ENCODE measurements at places on chromosomes 2 and 18.

- no peak for DNase-seq
Measured at GRCh38 chr2:177574356-177574755, 181.8 kb downstream of the AGPS start.

- DNase-seq = no peak
Measured at GRCh38 chr18:41922176-41922575, 32.9 kb upstream of the PIK3C3 start.

- no peak for DNase-seq
Measured at GRCh38 chr2:109020217-109020637, 31.2 kb upstream of the EDAR start.

DNA sequence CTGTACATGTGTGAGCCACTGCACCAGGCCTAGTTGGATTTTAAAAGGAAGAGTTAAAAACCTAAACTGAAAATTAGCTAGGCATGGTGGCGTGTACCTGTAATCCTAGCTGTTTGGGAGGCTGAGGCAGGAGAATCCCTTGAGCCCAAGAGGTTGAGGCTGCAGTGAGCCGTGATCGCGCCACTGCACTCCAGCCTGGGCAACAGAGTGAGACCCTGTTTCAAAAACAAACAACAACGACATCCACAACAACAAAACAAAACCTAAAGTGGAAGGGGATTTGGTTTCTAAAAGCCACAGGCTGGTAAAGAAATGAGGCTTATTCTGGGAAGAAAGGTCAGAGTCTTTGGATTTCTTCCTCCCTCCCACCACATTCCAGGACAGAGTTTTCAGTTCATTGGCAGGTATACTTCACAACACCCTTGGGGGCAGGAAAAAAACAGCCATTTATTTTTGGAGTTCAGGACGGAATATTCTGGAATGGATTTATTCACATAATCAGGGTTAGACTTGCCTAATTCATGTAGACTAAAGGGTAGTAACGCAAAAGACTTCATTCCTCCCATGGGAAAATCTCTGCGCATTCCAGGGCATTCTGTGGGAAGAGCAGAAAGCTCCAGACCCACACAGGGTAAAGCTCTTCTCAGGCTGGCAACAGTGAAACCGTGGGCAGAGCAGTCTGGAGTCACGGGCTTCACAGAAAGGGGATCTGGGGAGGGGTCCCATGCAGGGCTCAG is 34.9 kb downstream of the TEX44 start:
- no peak for DNase-seq

- DNase-seq = no peak
Measured at GRCh38 chr2:119590873-119591272, 46.6 kb downstream of the CFAP221 start.

Measured in CD4-positive, alpha-beta T cell treated with Interleukin-1 beta for 1 hour (primary cell).